ENCODE measurements at places on chromosomes 6 and 20.

- H3K27me3 ChIP-seq: peaks cover 73% of the 10 kb centered on the region
- no peak for DNase-seq
- no peaks in the 10 kb centered on the region for H3K4me1 ChIP-seq
Observed at GRCh38 chr20:31872406-31872805, 2.0 kb downstream of the TTLL9 start.

DNA sequence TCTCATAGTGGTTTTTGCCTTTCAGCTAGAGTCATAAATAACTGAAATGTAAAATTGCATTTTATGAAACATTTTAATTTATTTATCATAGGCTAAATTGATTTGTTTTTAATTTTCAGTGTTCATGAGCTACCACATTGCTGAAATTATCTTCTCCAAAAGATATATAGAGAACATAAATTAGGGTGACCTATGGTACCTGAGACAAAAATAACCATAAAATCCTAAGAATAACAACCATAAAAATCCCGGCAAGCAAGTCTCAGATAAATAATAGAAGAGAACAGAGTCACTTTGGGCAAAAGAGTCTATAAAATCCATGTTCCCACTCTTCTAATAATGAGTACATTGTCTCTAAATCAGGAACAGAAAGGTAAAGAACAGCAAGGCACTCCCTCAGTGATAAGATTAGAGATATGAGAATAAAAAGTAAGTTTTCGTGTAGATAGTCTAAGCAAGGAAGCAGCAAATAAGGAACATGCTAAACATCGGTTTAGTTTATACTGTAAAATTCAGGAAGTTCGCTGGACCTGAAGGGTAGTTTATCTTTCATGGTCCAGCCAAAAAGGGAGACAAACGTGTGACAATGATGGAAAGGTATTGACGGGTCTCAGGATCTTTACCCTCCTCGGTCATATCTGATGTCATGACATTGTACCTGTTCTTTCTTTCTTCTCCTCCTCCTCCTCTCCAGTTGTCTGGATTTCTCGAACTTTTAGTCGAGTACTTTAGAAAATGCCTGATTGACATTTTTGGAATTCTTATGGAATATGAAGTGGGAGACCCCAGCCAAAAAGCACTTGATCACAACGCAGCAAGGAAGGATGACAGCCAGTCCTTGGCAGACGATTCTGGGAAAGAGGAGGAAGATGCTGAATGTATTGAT is 117.6 kb downstream of the TMEM242 start:
- no peaks in the 10 kb centered on the region for H3K36me3 ChIP-seq
- no peak overlapping the region for H3K4me3 ChIP-seq
- DNase-seq: no peak
- no peak overlapping the region for H3K27ac ChIP-seq

GRCh38 chr20:63858393-63859165 is 2.7 kb upstream of the ABHD16B start:
- peaks cover 16% of the 10 kb centered on the region for H3K4me1 ChIP-seq
- no peaks in the 10 kb centered on the region for H3K27me3 ChIP-seq
- no peaks in the 10 kb centered on the region for H3K36me3 ChIP-seq
- H3K27ac ChIP-seq: no peak overlapping the region
- no peak overlapping the region for H3K4me3 ChIP-seq

GRCh38 chr6:30345852-30346251 is 896 bp downstream of the RPP21 start:
- peaks cover 6% of the 10 kb centered on the region for H3K4me1 ChIP-seq
- 0 out of 2 replicates have a peak, but pooled peaks cover 5% of the 10 kb centered on the region for H3K36me3 ChIP-seq
- H3K27ac ChIP-seq: no peak overlapping the region
- DNase-seq: no peak
- H3K27me3 ChIP-seq: no peaks in the 10 kb centered on the region

DNA sequence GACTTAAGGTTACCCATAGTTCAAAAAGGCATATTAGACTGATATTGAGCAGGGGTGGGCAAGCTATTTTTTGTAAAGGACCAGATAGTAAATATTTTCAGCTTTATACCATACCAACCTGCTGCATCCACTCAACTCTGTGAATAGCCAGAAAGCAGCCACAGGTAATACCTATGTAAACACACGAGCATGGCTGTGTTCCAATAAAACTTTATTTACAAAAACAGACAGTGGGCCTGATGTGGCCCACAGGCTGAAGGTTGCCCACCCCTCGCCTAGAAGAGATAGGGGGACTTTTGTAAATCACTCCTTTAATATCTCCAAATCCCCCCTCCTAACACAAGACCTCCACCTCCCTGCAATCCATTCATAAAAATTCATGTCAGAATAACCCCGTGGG is 64.4 kb downstream of the PSMG4 start:
- no peak for DNase-seq
- no peaks in the 10 kb centered on the region for H3K4me1 ChIP-seq
- H3K27ac ChIP-seq: no peak overlapping the region

DNA sequence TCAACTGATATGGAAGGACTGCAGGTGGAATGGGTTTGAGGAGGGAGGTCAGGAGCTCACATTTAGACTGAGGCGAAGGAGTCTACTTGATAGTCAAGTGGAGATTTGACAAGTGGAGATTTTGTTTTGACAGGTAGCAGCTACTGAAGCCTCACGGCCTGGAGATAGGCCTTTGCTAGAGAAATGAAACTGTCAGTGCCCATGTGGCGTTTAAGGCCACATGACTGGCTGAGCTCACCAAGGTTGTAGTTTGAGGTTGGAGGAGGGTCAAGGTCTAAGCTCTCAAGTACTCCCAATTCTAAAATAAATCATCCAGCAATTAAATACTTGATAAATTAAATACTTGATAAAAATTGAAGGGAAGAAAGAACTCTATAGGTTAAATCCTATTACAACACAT is 80.1 kb upstream of the C6orf118 start:
- no peak for DNase-seq
- H3K36me3 ChIP-seq: no peaks in the 10 kb centered on the region
- no peak overlapping the region for H3K4me3 ChIP-seq
- H3K27me3 ChIP-seq: peaks cover 64% of the 10 kb centered on the region
- no peaks in the 10 kb centered on the region for H3K4me1 ChIP-seq
- H3K27ac ChIP-seq: no peak overlapping the region

- no peaks in the 10 kb centered on the region for H3K4me1 ChIP-seq
- no peak for DNase-seq
- H3K27ac ChIP-seq: no peak overlapping the region
- no peaks in the 10 kb centered on the region for H3K27me3 ChIP-seq
Observed at GRCh38 chr6:19311786-19312185, 525.4 kb upstream of the ID4 start.

- H3K4me3 ChIP-seq: no peak overlapping the region
- no peak for DNase-seq
- H3K27me3 ChIP-seq: peaks cover 55% of the 10 kb centered on the region
Observed at GRCh38 chr20:62485701-62486089, 9.9 kb upstream of the GATA5 start.

GRCh38 chr20:61621035-61621730 is 369.1 kb downstream of the CDH4 start:
- H3K4me3 ChIP-seq: no peak overlapping the region
- no peaks in the 10 kb centered on the region for H3K4me1 ChIP-seq

DNA sequence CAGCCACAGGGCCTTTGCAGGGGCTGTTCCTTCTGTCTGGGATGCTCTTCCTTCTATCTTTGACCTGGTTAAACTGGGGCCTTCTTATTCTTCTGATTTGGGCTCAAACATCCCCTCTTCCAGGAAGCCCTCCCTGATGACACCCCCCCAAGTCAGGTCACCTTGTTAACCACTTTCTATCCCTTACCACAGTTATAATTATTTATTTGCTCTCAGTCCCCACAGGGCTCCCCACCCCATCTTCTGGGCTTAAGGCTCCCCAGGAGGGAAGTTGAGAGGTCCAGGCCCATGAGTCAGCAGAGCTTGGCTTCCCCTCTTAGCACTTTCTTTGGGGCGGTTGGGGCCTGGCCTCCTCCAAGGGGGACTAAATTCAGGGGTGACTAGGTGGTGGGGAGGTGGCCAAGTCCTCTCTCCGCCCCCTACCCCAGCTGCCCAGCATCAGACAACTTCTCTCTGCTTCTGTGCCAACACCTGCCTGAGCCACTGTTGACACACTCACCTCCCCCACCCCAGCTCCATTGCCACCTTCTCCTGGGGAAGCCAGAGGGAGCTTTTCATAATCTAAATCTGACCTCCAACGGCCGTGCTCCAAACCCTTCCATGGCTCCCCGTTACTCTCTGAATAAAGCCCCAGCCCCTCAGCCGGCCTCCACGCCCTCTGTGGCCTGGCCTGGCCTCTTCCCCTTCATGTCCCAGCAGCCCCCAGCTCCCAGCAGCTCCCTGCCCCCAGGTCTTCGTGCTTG is 70.0 kb downstream of the CEBPB start:
- peak overlapping the region; percentile 99 for H3K27ac ChIP-seq
- peaks cover 69% of the 10 kb centered on the region for H3K4me1 ChIP-seq
- H3K4me3 ChIP-seq: no peak overlapping the region
- DNase-seq: peak; percentile 35
- H3K36me3 ChIP-seq: no peaks in the 10 kb centered on the region
- no peaks in the 10 kb centered on the region for H3K27me3 ChIP-seq

DNA sequence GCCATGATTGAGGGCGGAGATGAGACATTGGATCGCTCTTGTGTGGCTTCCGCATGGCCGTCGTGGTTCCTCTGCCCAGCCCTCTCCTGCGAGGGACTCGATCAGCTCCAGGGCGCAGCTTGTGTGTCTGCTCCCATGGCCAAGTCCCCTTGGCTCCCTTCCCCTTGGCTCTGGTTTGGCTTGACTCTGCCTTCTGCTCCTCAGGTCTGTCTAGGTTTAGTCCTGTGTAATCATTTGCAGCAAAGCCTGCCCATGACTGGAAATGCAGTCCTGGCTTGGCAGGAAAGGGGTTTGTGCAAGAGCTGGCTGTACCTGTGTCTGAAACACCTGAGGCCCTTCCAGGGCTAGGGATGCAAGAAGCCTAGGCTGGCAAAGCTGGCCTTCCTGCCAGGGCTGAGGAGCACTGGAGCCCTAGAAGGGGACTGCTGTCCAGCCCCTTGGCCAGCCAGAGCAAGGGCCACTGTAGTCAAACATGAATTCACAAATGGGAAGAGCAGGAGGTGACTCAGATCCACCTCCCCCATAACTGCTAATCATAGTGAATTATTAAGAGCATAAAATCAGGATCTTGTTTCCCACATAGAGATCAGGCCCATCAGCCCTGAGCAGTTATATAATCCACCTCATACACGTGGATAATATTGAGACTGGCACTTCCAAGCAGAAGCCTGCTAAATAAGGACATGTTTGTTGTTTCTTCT is 196.8 kb downstream of the FARS2 start:
- no peaks in the 10 kb centered on the region for H3K27me3 ChIP-seq
- no peaks in the 10 kb centered on the region for H3K36me3 ChIP-seq
- peak; percentile 35 for DNase-seq
- peak overlapping the region; percentile 56 for H3K27ac ChIP-seq
- peaks cover 27% of the 10 kb centered on the region for H3K4me1 ChIP-seq
- no peak overlapping the region for H3K4me3 ChIP-seq

GRCh38 chr6:158557927-158558326 is 2.0 kb upstream of the TMEM181 start:
- DNase-seq: no peak
- H3K27me3 ChIP-seq: no peaks in the 10 kb centered on the region
- H3K4me3 ChIP-seq: no peak overlapping the region
- H3K27ac ChIP-seq: no peak overlapping the region
- H3K36me3 ChIP-seq: no peaks in the 10 kb centered on the region
- H3K4me1 ChIP-seq: peaks cover 23% of the 10 kb centered on the region

GRCh38 chr6:147169529-147169928 is 34.7 kb upstream of the STXBP5 start:
- no peak overlapping the region for H3K27ac ChIP-seq
- H3K4me1 ChIP-seq: peaks cover 10% of the 10 kb centered on the region
- no peaks in the 10 kb centered on the region for H3K27me3 ChIP-seq
- no peaks in the 10 kb centered on the region for H3K36me3 ChIP-seq
- no peak overlapping the region for H3K4me3 ChIP-seq
- no peak for DNase-seq

GRCh38 chr6:30821862-30822784 is 62.2 kb upstream of the DDR1 start:
- no peaks in the 10 kb centered on the region for H3K27me3 ChIP-seq
- peaks cover 72% of the 10 kb centered on the region for H3K4me1 ChIP-seq
- no peak overlapping the region for H3K4me3 ChIP-seq
- peak overlapping the region; percentile 96 for H3K27ac ChIP-seq

GRCh38 chr20:34528921-34529297 is 12.7 kb downstream of the DYNLRB1 start:
- H3K27ac ChIP-seq: no peak overlapping the region
- H3K4me1 ChIP-seq: peaks cover 35% of the 10 kb centered on the region
- H3K27me3 ChIP-seq: no peaks in the 10 kb centered on the region
- no peak overlapping the region for H3K4me3 ChIP-seq

- H3K36me3 ChIP-seq: no peaks in the 10 kb centered on the region
- H3K27ac ChIP-seq: peak overlapping the region; percentile 89
- H3K4me1 ChIP-seq: peaks cover 71% of the 10 kb centered on the region
Observed at GRCh38 chr20:50678169-50678898, 13.0 kb downstream of the RIPOR3 start.

GRCh38 chr6:141443032-141443431 is 689.7 kb upstream of the GJE1 start:
- H3K27ac ChIP-seq: no peak overlapping the region
- no peaks in the 10 kb centered on the region for H3K4me1 ChIP-seq
- no peaks in the 10 kb centered on the region for H3K36me3 ChIP-seq
- H3K4me3 ChIP-seq: no peak overlapping the region

GRCh38 chr20:16364320-16364687 is 208.9 kb downstream of the KIF16B start:
- H3K36me3 ChIP-seq: no peaks in the 10 kb centered on the region
- H3K4me1 ChIP-seq: no peaks in the 10 kb centered on the region
- no peak overlapping the region for H3K27ac ChIP-seq
- H3K4me3 ChIP-seq: no peak overlapping the region
- DNase-seq: no peak

GRCh38 chr6:84779917-84780316 is 15.5 kb upstream of the TBX18 start:
- no peaks in the 10 kb centered on the region for H3K27me3 ChIP-seq
- no peak overlapping the region for H3K27ac ChIP-seq
- no peak overlapping the region for H3K4me3 ChIP-seq
- no peaks in the 10 kb centered on the region for H3K4me1 ChIP-seq
- H3K36me3 ChIP-seq: no peaks in the 10 kb centered on the region

- H3K27me3 ChIP-seq: no peaks in the 10 kb centered on the region
- no peak overlapping the region for H3K4me3 ChIP-seq
- no peaks in the 10 kb centered on the region for H3K36me3 ChIP-seq
Observed at GRCh38 chr6:146984251-146984924, 219.8 kb upstream of the STXBP5 start.
